ENCODE measurements at places on chromosomes 12 and 14. TPM values are rescaled to one million over a fixed set of nuclear protein-coding genes. Genes with fewer than 3 reads are reported as not detected.

Gene PCK2
- 35.4 TPM for total RNA-seq

Gene CAPZA3
- total RNA-seq: not detected

Gene TOMM20L
- total RNA-seq: not detected

Gene SETD1B
- 7.4 TPM for total RNA-seq

Data from smooth muscle cell of trachea (primary cell).